Left renal pelvis (tissue), 4 donors: ENCODE measurements at places on chromosomes 4 and X. TPM values are rescaled to one million over a fixed set of nuclear protein-coding genes. Genes with fewer than 3 reads are reported as not detected.

DNA sequence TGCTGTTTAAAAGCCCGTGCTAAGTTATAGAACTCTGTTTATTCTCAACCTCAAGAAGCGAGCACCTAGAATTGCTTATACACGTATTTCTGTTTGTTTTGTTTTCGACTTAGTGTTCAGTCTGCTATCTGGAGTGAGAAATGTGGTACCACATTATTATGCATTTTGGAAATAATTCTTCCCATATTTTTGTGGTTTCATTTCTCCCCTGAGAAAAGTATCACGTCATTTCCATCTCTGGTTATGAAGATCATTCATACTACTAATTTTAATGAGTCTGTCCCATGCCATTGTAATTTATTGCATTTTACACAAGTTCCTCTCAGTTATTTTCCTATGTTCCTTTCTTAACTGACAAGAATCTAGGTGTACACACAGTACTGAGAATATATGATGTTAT is 186.0 kb downstream of the DCHS2 start:
- DNase-seq: no peak

- no peak for DNase-seq
Observed at GRCh38 chr4:61204353-61205060, 4.4 kb downstream of the ADGRL3 start.

Gene NXF2B
- 0.80 TPM for polyA plus RNA-seq

DNA sequence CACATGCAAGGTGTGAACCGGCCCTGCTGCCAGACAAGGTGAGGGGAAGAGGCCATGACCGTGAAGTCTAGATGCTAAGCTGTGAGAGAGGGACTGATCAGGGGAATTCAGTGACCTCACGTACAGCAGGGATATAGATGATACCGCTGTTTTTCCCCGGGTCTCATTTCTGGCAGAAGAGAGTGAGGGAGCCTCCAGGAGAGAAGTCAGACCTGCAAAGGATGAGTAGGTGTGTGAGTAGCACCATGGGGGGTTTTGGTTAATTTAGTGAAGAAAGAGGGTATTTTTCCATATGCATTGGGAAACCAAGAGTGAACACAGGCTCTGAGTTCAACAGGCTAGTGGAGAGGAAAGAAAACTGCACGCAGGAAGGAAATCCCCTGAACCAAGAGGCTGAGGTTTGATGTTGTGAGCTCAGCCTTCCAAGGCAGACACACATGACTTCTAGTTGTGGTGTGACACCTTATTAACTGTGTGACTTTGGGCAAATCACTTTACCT is 127.6 kb upstream of the GATB start:
- DNase-seq: no peak

GRCh38 chr4:16757080-16757521 is 141.3 kb downstream of the LDB2 start:
- DNase-seq: no peak
